Panc1 (cell line): ENCODE measurements at places on chromosomes 16 and 17.

GRCh38 chr17:40562838-40563219 lies 2.4 kb downstream of the CCR7 start:
- no peak for DNase-seq

DNA sequence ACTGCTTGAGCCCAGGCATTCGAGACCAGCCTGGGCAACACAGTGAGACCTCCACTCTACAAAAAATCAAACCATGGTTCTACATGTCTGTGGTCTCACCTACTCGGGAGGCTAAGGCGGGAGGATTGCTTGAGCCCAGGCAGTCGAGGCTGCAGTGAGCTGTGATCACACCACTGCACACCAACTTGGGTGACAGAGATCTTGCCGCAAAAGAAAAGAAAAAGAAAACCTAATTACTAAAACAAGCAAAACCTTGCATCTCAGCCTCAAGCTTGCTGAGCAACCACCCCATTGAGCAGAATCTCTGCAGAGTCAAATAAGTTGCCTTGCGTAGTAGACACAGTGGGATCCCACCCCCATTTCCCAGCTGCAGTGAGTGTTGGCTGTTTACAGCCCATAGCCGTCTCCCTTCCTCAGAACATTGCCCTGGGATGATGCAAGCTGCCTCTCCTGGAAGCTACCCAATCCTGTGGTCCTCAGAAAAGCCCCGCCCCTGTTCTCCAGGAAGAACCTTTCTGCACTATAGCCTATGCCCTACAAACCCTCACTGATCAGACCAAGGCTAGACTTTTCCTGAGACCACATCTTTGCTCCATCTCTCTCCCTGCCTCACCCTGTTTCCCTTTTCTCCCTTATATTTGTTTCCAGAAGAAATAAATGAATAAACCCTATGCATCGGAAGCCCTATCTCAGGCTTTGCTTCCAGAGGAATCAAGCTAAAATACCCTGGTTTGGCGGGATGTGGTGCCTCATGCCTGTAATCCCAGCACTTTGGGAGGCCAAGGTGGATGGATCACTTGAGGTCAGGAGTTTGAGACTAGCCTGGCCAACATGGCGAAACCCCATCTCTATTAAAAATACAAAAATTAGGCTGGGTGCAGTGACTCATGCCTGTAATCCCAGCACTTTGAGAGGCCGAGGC lies 16.7 kb upstream of the ERN2 start:
- DNase-seq = peak; percentile 7

GRCh38 chr17:21460358-21460757 lies 84.2 kb downstream of the KCNJ12 start:
- DNase-seq = no peak

GRCh38 chr16:84999857-85000480 lies 11.4 kb downstream of the ZDHHC7 start:
- no peak for DNase-seq

- no peak for DNase-seq
Measured at GRCh38 chr17:65797101-65797500, 235.7 kb upstream of the AXIN2 start.

- peak; percentile 68 for DNase-seq
Measured at GRCh38 chr16:10737068-10737625, 6.5 kb upstream of the NUBP1 start.

DNA sequence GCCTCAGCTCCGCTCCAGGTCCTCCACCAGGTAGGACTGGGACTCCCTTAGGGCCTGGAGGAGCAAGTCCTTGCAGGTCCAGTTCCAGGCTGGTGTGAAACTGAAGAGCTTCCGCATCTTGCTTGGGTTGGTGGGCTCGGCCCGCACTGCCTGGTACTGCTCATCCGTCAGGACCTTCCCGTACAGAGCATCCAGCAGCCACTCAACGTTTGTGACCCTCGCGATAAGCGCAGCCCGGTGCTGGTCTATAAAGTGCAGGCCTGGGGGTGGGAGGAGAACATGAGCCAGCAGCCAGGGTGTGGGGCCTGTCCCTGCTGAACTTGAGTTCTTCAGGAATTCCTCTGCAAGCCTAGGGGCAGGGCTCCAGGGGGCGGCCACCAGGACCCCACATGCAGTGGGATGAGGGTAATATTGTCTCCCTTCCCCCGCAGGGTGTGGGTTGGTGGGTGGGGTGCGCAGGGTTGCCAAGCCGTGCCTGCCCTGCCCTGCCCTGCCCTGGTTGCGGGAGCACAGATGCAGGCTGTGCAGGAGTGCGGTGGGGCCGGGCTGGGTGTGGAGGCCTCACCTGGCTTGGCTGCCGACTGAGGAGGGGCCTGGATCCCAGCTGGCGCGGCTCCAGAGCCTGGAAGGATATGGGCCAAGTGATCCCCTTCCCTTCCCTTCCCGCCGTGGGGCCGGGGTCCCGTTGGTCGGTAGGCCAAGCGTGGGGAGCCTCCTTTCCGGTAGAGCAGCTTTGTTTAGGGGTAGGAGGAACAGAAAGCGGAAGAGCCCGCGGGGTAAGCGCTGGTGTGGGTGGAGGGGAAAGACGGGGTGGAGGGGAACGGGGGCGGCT lies 762 bp downstream of the PYCARD start:
- no peak for DNase-seq

GRCh38 chr16:66840883-66841282 lies 3.3 kb upstream of the CA7 start:
- no peak for DNase-seq

DNA sequence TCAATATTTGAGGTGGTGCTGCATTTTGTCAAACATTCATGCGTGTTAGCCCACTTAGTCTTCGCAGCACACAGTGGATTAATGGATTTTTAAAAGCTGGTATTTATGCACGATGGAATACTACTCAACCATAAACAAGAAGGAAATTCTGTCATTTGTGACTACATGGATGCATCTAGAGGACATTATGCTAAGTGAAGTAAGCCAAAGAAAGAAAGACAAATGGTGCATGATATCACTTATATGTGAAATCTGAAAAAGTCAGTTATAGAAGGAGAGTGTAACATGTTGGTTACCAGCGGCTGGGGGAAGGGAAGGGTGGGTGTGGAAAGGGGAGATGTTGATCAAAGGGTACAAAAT lies 23.0 kb downstream of the HMOX2 start:
- no peak for DNase-seq

GRCh38 chr17:76816590-76817135 lies 51.5 kb upstream of the MGAT5B start:
- DNase-seq = peak; percentile 24

- DNase-seq = no peak
Measured at GRCh38 chr17:69046121-69046807, 14.5 kb downstream of the ABCA9 start.

- no peak for DNase-seq
Measured at GRCh38 chr16:86833136-86833535, 254.8 kb downstream of the FOXL1 start.

DNA sequence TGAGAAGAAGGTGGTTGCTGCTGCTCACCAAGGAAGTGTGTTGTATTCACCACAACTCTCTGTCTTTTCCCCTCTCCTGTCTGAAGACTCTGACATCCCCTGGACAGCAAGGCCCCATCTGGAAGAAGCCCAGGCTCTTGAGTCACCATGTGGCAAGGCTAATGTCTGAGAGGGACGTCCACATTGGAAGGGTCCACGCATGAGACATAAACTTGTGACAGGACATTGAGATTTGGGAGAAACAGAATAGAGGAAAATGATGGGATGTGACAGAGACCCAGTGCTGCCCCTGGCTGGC lies 176.5 kb downstream of the IRF8 start:
- DNase-seq = no peak

GRCh38 chr16:80518436-80518835 lies 22.4 kb upstream of the DYNLRB2 start:
- no peak for DNase-seq

DNA sequence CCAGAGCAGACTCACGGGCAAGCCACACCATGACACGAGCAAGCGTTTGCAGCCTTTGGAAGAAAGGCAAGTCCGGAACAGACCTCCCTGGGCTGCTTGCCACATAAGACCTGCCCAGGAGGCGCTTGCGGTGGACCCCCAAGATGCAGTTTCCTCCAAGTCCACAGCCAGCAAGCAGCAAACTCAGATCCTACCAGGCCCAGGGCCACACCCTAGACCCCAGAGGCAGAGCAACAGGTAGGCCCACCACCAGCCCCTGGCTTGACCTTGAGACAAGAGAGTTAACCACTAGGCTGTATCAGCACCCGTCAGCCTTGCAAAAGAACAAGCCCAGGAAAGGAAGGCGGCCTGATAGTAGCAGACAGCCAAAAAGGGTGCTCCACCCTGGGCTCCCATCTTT lies 2.3 kb downstream of the FAAP100 start:
- no peak for DNase-seq

GRCh38 chr17:75980188-75981018 lies 1.4 kb downstream of the TEN1 start:
- DNase-seq = no peak

GRCh38 chr16:67474551-67475455 lies 6.2 kb downstream of the ATP6V0D1 start:
- DNase-seq = no peak

- DNase-seq = no peak
Measured at GRCh38 chr17:2237950-2238349, 65.6 kb downstream of the SMG6 start.

DNA sequence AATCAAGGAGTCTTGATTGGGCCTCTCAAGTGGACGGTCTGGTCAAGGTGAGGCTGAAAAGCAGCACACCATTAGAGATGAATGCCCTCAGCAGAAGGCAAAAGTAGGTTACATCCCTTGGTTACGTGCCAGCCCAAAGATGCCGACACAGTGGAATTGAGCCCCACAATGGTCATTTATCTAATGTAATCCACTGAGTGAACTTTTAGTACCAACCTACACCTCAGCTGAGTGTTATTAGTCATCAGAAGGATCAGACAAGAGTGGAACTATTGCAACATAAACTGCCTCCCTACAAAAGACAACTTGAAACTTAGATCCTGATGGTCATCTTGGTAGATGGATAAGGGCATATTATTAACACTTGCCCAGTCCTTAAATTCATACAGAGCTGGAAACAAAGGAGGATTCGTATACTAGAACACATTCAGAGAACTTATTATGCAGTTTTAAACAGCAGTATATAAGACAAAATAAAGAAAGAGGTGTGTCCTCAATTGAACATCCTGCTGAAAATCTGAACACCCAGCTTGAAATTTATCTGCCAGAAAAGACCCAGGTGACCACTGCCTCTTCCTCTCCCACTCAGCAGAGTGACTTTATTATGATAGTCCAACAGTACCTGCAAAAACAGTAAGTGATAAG lies 2.8 kb downstream of the DCUN1D3 start:
- DNase-seq = no peak

- DNase-seq = no peak
Measured at GRCh38 chr17:74010903-74011302, 192.6 kb upstream of the RPL38 start.

- no peak for DNase-seq
Measured at GRCh38 chr16:79805621-79806020, 205.1 kb upstream of the MAF start.

GRCh38 chr17:5770441-5771270 lies 186.3 kb upstream of the NLRP1 start:
- DNase-seq = no peak

DNA sequence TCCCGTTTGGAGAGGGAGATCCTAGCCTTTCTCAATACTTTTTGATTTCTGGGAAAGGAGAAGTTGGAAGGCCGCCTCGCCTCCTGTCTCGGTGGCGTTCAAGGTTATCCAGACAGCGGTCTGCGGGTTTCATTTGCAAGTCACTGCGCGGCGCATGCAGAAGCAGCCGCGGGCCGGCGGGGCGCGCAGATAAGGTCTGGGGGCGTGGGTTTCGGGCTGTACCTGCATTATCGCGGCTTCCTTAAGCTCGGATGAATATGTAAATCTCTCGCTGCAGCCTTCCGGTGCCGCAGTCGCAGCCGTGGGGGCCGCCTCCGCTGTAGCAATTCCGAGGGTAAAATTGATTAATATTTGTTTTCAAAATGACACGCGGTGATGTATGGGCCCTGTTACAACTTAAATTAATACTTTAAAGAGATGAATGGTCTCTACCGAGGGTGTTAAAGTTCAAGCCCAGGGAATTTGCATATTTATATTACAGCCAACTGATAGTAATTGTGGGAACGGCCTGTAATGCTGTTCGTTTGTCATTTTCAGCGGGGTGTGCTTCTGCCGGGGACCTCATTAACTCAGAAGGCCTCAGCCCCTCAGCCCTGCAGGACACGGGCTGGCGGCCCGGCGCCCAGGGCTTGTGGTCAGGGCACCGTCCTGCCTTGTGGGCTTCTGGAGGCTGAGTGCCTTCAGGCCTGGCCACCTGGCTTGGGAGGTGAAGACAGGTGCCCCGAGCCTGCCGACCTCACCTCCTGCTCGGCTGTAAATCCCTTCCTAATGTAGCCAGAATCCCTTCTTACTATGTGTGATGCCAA lies 99.4 kb downstream of the CYLD start:
- DNase-seq = no peak

- DNase-seq = no peak
Measured at GRCh38 chr17:43366891-43367736, 31.7 kb upstream of the ARL4D start.

- no peak for DNase-seq
Measured at GRCh38 chr17:40922239-40922638, 15.2 kb downstream of the KRT23 start.

GRCh38 chr17:77247048-77247541 lies 106.3 kb downstream of the SEC14L1 start:
- DNase-seq = peak; percentile 27

DNA sequence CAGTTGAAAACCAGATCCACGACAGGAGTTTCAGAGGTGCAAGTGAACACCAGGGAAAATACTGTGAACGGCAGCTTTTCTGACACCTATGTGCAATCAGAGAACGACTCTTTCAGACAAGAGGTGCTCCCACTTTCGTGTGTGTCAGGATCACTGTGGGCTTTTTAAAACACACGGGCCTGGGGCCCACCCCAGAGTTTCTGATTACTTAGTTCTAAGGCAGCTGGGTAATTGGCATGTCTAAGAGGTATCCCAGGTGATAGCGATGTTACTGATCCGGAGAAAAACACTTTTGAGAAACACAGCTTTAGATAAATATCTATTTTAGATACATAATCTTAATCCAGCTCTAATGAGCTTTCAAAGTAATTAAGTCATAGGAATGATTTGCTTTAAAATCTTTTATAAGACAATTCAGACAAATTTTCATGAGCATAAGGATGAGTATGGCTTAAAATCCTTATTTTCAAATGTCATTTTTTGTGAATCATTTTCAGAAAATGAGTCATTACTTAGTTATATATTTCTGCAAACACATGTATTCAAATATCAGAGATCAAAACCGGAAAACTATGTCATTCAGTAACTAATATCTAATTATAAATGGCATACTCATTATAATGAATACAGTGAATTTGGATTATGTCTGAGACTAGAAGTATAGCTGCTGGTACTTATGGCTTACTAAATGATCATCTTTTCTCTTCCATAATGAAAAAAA lies 217.9 kb upstream of the PSMD7 start:
- DNase-seq = no peak
